H1 (cell line): ENCODE measurements at places on chromosomes 5 and 9. TPM values are rescaled to one million over a fixed set of nuclear protein-coding genes. Genes with fewer than 3 reads are reported as not detected.
A peak's percentile ranks its signal among the peaks of the same experiment; 100 is the strongest.

The N4BP3 gene
- 36.0 and 39.2 TPM in 2 replicates for total RNA-seq

The PNPLA7 gene
- total RNA-seq: 0.47 and 0.57 TPM in 2 replicates

The CNTNAP3B gene
- 2.2 and 2.9 TPM in 2 replicates for total RNA-seq

The OR1Q1 gene
- total RNA-seq: not detected in 2 replicates

The PCDHGC4 gene
- total RNA-seq: 2.4 and 2.6 TPM in 2 replicates

The F2RL1 gene
- total RNA-seq: 23.2 and 23.5 TPM in 2 replicates

The ACER2 gene
- total RNA-seq: 8.8 and 9.9 TPM in 2 replicates

The NUTM2G gene
- 0.25 TPM in 1 of 2 replicates, not detected in the other for total RNA-seq

The CRHBP gene
- total RNA-seq: not detected in 2 replicates

The SH3TC2 gene
- total RNA-seq: 0.77 and 0.80 TPM in 2 replicates

The P4HA2 gene
- total RNA-seq: 7.4 and 8.2 TPM in 2 replicates

The IRX1 gene
- 3.9 and 5.1 TPM in 2 replicates for total RNA-seq

DNA sequence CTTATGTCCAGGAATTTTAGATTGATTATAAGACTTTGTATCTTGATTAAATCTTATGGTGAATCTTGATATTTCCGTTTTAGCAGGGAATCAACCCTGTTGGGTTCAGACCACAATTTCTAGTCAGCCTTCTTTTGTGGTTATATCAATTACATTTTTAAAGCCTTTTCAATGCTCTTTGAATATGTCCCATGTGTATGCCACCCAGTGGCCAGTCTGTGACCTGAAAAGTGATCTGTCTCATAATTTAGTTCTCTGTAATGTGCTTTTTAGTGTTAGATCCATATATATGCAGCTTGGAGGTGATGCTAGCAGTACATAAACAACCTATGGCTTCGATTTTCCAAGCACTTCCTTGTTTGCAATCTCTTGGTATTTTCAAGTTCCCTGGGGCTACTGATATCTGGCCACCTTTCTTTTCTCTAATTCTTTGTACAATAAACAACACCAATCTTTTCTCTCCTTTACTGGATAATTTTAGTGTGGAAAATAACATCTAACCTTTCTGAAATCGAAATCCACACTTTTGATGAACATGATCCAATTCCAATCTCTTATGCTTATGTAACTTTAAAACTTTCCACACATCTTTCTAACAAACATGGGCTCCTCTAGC lies 28.8 kb downstream of the PDE8B start:
- DNase-seq: no peak

GRCh38 chr5:75363111-75363510 lies 26.1 kb downstream of the HMGCR start:
- no peak for DNase-seq

DNA sequence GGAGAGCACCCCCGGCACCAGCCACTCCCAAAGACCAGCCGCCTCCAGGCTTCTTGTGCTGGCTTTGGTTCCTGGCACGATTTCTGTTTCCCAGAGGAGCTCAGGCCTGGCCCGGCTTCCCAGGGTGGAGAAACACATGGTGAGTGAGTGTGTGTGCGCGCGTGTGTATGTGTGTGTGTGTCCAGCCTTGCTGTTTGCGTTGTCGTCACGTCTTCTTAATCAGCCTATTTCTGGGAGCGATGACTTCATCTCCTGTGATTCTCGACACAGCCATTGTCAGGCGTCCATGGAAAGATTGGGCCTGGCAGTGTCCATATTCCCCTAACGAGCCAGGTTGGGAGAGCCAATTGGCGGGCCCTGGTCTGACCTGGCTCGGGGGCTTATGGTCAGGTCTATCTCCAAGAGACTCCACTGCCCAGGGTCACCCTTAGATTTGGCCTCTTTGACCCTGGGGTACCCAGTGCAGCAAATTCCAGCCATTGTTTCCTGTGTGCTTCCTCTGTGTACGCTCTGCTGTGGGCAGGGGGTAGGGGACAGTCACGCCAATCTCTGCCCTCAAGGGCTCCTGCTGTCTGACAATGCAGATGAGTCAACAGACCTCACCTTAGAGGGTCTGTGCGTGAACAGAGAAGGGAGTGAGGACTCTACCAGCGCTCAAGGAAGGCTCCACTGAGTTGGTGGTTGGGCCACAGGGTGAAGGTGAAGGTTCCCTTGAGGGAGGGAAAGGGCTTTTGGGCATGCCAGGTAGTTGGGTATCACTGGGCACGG lies 73.8 kb downstream of the DAB2IP start:
- DNase-seq: no peak

DNA sequence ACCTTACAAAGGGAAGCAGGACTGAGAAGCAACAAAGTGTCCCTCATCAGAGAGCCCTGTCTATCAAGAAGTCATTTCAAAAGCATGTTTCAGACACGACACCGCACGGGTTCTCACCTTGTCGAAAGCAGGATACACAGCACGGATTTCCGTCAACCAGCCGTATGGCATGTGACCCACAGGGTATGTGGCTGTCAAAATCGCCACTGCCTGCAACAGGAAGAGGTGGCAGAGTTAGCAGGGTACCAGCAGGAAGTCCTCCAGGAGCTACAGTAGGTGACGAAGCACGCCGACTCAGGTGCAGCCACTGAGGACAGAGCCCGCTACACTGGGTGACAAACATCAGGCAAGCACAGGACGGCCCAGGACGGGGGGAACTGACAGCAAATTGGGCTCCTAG lies 81.2 kb downstream of the OTULIN start:
- no peak for DNase-seq

- DNase-seq: no peak
These were observed 18.2 kb downstream of the PPP2R2B start for GRCh38 chr5:146860213-146860893.

DNA sequence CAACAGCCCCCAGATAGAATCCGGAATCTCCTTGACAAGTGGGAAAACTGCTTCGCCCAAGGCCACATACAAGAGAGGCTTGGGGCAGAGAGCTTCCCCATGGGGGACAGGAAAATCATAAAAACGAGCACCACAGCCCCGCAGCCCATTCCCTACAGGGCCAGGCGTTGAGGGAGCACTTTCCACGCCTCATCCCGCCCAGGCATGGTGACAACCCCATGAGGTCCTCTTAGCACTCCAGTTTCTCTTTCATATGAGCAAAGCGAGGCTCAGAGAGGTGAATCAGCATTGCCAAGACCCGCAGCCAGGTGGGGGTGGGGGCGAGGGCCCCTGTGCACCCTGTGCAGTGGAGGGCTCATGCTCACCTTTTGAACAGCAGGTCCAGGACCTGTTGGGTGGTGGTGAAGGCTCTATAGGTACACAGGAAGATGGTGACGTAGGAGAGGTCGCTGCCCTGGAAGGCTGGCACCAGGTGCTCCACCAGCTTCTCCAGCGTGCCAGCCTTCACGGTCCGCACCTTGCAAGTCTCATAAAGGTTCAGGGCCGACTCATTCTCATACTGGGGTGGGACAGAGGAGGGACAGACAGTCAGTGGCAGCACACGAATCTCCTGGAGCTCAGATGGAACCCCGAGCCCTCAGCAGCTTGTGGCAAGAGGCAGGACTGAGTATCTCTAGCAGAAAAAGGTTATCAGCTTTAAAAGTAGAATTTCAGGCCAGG lies 10.9 kb downstream of the RALGDS start:
- DNase-seq: no peak

GRCh38 chr5:149572170-149572569 lies 9.1 kb upstream of the ARHGEF37 start:
- DNase-seq: no peak

DNA sequence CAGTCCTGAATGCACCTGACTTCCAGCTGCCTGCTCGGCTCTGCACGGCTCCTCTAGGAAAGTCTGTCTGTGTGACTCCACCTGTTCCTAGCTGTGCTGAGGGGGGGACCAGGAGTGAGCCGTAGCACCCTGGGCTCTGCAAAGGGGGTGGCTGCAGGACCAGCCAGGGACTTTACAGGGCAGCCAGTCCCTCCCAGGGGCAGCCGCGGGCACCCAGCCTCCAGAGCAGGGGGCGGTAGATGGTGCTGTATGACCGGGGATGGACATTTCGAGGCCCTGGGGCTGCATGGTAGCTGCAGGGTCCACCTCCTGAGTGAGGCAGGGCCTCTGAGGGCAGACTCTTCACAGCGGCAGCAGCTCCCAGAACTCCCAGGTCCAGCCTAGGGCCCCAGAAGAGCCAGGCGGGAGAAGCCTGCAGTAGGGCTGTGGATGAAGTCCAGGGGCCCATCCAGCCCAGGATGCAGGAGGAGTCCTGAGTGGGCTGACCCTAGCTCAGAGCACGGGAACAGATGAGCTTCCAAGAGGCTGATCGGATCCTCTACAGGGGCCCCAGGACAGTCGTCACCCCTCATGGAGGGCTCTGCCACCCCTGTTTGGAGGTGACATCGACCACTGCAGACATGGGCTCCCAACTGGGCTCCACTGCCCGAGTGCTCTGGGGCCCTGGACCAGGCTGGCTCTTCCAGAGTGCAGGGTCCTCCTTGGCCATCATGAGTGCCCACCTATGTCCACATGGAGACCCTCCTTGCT lies 105.4 kb downstream of the ZNF354C start:
- no peak for DNase-seq

DNA sequence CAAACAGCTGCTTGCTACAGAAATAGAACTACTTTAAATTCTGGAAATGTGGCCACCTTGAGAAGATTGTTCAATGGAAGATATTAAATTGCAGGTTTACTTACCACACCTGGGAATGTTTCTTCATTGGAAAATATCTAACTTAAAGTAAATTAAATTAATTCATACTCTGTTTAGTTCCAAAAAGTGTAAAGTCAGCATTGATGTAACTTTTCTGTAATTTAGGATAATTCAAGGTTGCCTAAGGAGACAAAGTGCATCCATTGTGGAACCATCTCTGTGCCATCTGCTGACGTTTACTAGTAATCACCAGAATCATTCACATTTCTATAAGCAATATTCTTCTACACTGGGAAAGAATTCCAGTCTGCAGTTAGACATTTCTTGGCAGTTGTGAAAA lies 53.0 kb downstream of the FAM170A start:
- no peak for DNase-seq

DNA sequence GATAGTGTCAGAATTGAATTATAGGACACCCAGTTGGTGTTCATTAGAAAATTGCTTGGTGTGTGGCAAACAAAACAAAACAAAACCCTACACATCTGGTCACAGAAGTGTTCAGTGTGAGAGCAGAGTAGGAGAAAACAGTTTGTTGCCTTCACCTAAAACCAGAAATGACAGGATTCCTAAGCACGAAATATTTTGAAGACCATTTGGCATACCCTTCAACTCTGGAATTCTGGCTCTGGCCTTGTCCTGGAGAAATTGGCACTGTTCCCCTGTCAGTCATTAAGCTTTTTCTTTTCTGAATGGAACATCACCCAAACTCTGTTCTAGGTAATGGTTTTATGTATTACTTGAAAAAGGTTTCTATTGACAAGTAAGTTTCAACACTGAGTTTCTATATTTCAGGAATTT lies 110.2 kb upstream of the PCA3 start:
- DNase-seq: no peak

DNA sequence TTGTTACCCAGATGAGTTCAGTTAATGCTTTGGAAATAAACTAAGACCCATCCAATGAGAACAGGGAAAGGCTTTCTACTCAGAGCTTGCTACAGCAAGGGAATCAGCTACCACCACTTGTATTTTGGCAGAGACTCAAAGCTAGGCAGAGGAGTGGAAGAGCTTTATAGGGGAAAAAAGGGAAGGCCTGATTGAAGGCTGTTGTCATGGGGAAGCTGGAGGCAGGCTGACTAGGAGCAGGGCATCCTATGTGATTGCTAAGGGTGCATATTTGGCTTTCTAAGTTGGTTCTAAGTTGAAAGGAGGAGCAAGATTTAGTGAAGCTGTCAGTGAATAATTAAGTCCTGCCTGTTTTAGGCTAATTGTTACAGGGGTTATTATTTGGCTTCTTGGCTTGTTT lies 115.5 kb downstream of the PTTG1 start:
- no peak for DNase-seq

GRCh38 chr5:160159991-160160792 lies 40.9 kb upstream of the PWWP2A start:
- peak; percentile 75 for DNase-seq

GRCh38 chr5:138488481-138488945 lies 23.2 kb downstream of the EGR1 start:
- no peak for DNase-seq

- no peak for DNase-seq
These were observed 422.6 kb downstream of the MAN2A1 start for GRCh38 chr5:110112348-110112747.

- peak; percentile 98 for DNase-seq
These were observed at the start of gene MYORG for GRCh38 chr9:34376596-34377403. TSS of gene MYORG (minus strand) at chr9:34376898. CDS start at chr9:34372943, 3,955 bp downstream.

DNA sequence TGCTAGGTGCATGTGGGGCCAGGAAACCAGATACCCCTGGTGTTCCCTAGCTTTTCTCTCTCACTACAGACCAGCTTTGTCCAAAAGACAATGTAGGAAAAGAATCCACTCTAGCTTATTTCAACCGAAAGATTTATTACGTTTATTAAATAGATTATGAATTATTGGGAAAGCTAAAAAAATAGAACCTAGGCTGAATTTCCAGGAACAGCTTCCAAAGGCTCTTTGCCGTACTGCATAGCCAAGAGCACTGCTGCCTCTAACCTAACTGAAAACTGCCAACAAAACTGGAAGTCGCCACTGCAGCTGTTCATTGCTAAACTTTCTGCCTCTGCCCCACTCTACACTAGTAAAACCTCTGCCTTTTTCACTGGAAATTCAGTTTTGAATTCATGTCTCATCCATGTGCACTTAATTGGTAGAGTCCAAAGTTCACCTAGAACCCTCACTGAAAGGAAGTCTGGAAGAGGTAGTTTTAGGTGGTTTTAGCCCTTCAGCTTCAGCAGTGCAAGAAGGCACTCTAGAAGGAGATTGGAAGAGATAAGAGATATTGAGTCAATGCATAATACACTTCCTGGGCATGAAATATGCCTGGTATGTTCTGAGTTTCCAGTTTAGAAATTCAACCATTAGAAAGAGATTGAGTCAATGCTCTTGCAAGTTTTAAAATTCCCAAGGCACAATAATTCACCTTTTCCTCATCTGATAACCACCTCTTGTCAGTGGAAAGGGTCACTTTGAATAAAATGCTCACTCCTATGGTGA lies 927.9 kb downstream of the MAT2B start:
- DNase-seq: no peak

GRCh38 chr9:23636199-23636598 lies 189.8 kb downstream of the ELAVL2 start:
- no peak for DNase-seq

DNA sequence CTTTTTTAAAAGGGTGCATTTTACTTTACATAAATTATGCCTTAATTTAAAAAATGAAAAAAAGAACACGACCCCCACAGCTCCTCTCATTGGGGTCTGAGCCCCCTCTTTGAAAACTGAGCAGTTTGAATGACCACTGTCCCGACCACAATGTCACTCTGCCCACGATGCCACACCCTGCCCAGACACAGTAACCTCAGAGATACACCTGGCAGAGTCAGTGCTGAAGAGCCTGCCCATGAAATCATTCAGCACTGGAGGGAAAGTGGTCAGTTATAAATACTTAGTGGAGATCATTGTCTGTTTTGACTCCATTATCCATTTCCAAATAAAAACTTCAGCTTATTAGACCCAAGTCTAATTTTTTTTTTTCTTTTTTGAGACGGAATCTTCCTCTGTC lies 49.3 kb downstream of the DNAJC21 start:
- no peak for DNase-seq
